SHP77 (cell line): ENCODE measurements at places on chromosomes 4 and X.

DNA sequence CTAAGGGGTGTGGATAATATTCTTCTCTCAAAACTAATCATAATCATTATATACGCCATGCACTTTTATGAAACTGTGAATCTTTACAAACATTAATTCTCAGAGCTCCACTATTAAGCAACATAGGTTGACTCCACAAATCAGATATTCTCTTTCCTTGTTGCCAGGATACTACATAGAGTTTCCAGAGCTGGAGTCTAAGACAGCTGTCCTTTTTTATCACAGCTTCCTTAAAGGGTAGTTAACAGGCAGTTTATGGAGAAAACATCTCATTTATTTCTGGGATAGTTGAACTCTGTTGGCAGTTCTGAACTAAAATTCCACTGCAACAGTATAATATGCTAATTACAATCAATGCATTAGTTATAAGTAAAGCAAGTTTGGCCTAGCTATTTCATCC lies 152.1 kb upstream of the PPP1R2C start:
- no peak for DNase-seq

DNA sequence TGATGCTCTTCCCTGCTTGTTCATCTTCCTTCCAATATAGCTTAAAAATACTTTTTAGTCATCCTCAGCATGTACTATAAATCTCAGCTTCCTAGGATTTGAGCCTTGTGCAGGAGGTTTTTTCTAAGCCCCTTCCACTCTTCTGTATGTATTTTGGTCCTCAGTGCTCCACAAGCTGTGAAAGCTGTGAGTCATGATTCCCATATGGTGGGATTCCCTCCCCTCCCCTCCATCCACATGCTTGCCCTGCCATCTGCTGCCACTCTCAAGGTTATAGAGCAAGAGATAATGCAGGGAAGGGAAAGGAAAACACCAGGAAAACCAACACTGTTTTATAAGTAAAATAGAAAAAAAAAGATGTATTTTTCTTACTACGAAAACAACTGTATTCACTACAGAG lies 58.5 kb upstream of the AP1S2 start:
- no peak for DNase-seq

DNA sequence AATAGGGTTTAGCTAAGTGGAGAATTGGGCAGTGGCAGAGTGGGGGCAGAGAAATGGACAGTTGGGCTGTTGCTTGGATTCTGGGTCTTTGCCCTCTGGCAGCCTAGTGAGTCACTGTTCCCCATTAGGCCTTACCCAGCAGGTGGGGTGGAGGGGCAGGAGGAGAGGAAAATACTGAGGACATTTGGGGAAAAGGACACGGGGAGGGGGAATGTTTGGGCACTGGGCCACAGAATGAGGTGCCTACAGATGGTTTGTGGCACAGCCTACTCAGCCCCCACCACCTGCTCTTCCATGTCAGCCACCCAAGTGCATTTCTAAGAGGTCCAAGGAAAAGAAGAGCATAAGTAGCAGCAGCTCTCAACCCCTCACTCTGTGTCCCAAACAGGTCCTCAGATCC lies 13.0 kb downstream of the SLC16A2 start:
- no peak for DNase-seq

DNA sequence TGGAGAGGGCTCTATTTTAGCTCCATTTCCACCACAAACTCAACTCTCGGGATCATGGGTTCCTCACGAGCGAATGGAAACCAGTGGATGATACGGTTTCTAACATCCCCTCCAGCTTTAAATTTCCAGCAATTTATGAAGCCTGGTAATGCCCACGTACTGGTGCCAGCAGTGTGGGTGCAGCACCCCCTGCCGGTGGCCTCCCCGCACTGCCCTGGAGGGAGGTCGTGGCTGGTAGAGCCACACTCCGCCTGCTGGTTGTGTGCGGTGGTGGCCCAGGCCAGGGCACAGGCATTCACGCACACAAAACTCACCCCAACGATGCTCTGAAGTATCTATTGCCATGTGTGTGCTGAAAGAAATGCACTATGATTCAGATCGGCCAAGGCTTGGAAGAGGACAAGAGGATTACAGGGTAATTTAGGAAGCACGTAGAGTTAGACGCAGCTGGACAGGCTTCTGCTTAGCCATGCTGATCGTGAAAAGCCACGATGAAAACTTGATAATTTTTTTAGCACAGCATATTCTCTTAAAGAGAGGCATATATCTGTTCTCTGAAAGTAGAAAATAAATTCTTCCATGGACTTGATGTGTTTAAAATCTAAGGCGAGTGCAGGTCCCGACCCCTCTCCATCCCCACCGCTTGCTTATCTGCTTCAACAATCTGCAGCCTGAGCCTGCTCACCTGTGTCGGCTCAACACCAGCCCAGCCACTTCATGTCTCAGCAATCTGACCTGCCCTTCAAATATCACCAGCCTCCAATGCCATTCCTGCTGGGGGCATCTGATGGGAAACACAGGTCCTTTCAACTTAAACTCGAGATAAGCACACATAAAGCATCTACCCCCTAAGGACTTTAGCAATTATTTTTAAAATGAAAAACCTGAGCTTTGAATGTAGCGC lies 59.1 kb downstream of the SCD5 start:
- DNase-seq = peak; percentile 49

GRCh38 chr4:141065872-141066271 lies 67.4 kb downstream of the RNF150 start:
- DNase-seq = no peak

GRCh38 chr4:125728568-125728967 lies 413.8 kb downstream of the FAT4 start:
- no peak for DNase-seq

DNA sequence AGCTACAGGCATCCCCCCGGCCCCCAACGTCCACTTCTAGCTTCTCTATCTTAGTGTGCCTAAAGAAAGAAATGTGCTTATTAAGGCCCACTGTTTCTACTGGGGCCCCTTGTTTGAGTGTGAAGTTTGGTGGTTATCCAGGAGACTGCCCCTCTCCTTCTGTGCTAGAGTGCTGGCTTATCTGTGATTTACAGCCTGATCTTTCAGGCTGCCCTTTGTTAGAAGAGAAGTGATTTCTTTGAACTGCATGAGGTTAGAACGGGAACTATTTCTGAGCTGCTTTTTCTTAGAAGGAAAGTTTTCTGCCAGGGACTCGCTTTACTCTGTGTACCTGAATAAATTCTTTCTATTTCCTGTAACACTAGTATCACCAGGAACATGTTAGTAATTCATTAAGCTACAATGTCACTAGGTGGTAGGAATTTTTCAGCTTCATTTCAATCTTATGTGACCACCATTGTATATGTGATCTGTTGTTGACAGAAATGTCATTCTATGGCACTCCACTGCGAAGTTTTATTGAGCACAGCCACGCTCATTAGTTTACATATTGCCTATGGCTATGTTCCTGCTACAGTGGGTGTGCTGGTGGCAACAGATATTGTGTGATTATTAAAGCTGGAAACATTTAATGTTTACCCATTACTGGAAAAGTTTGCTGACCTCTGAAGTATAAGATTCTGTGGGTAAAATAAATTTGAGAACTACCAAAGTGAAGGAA lies 193.8 kb upstream of the CXorf51B start:
- no peak for DNase-seq

GRCh38 chrX:36314303-36314702 lies 394.8 kb downstream of the CFAP47 start:
- DNase-seq = no peak

DNA sequence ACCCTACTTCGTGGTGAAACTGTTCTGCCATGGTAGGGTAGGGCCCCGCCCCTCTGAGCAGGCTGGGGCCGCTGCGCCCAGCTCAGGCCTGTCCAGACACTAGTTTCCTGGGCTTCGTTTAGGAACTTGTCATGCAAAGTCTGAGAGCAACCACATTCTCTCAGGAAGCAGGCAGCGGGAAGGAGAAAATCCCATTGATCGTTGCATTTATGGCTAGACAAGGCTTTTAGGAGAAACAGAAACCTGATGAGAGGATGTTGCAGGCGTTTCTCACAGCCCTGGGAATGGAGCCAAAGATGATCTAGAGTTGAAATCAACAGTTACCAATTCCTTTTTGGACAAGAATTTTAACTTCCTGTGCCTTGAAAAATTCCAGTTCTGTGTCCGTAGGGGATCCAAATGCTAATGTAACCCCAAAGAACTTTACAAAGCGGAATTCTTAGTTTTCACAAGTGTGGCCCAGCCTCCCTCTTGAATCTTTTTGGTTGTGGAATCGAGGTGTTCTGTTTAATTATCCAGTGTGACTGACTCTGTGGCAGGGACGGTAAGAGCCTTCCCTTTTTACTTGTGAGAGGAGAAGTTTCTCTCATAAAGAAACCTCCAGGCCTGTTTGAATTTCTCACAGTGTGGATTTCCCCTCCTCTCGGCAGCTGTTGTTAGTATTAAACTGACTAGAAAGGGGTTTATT lies 4.5 kb upstream of the CXCL9 start:
- DNase-seq = no peak

DNA sequence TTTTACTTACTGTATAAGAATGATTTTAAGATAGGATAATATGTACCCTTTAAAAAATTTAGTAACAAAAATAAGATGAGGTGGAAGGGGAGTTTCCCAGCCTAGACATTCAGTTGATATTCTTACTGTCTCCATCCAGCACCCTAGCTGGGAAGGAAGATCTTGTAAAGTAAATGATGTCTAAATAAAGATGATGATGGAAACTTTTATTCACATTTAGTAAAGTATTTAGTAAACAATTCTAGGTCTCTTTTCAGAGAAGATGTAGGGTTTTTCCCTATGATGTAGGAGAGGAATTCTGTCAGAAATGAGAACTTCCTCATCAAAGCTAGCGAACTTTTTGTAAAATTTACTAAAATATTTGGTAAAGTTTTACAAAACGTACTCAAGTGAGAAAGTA lies 136.8 kb downstream of the RAPGEF2 start:
- no peak for DNase-seq

DNA sequence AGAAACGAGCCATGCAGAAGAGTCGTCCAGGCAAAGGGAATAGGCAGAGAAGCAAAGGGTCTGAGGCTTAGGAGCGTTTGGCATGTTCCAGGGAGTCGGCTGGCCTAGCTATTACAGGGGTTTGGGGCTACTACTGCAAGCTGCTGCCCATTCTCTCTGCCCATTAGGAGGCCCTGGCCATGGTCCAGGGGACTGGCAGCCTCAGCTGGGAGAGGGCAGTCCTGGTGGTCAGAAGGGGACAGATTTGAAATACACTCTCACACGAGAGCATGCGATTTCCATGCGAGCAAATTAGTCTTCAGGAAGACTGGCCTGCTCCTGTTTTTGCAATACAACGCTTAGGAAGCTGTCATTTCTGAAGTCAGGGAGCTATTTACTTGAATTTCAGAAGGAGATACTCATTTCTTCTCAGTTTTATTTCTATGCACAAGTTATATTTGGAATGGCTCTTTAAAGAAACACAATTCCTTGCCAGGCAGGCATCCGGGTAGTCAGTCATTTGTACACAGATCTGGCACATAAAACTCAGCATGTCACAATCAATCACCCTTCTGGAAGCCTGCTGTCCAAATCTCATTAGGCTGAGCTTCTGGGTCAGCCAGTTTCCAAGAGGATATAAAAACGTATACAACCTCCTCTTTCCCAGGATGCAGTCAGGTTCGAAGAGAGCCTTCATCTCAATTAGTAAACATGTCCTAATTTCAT lies 27.0 kb downstream of the PROM1 start:
- DNase-seq = no peak
